Stimulated activated CD4-positive, alpha-beta T cell treated with anti-CD3 and anti-CD28 coated beads, Interleukin-12 subunit alpha, Interleukin-12 subunit beta, amount 100 ng/mL, for 4 hours (primary cell): ENCODE measurements at places on chromosomes 2 and 18.

DNA sequence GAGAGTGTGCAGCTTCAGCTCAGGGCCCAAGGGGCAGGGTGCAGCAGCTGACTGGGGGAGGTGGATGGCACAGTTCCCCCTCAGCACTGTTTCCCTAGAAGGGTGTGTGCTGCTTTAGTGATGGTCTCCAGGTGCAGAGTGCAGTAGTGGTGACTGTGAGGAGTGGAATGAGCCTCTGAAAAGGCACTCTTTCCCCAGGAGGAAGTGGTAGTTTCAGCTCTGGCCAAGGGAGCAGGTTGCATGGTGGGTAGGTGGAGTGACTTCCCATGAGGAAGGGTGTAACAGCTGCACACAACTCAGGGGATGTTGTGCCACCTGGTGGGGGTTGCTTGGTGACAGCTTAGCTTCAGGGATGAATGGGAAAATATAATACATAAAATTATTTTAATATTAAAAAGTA, 251.5 kb upstream of the NXPH2 start:
- DNase-seq, result no peak

GRCh38 chr2:202034249-202035088, 814 bp downstream of the FZD7 start:
- DNase-seq, result peak; percentile 24

DNA sequence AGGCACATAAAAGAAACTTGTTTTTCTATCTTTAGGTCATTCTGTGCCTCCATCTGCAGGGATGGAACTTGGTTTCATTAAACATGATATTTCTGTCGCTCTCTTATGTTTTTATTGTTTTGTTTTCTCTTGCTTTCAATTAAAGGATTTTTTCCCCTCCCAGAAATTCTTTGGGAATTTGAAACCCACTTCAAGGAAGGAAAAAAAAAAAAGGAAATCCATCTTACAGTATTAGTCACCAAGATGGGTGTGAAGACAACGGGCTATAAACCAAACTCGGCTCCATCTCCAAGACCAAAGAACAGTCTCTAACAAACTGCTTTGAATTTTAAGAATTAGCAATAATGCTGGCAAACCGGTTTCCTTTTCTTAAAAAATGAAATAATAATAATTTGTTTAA, 244.1 kb downstream of the BCL11A start:
- no peak for DNase-seq

DNA sequence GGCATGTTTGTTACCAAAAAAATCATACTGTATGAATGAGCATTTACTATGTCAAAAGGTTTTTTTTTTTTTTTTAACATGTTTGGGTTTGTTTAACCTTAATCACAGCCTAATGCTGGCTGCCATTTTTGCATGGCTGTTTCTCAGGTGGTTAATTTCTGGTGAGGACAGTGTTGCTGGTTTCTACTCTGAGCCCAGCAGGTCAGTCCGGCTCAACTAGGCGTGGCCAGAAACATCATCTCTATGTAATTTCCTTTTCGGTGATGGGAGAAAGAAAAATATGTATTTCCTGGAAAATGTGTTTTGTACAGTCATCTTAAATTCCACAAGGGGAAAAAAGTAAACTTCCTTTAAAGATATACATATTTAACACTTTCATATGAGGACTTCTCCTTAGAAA, 24.9 kb upstream of the BZW1 start:
- no peak for DNase-seq

GRCh38 chr2:47422560-47422959, 19.6 kb downstream of the MSH2 start:
- no peak for DNase-seq

- DNase-seq, result no peak
Observed at GRCh38 chr2:148817210-148817708, 57.8 kb upstream of the KIF5C start.

GRCh38 chr2:186059096-186059495, 320.5 kb downstream of the FSIP2 start:
- no peak for DNase-seq

- no peak for DNase-seq
Observed at GRCh38 chr2:66525606-66526005, 90.7 kb downstream of the MEIS1 start.

DNA sequence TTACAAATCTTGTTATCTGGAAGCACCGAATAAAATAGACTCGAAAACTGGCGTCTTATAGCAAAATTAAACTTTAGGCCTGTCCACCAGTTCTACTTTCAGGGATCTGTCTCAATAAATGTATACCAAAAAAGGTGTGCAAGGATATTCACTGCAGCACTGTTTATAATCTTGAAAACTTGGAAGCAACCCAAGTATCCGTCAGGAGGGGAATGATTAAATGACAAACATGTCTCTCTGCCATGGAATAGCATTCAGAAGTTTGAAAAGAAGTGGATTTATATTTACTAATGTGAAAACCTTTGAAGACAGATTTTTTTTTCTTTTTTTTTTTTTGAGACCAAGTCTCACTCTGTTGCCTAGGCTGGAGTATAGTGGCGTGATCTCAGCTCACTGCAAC, 32.3 kb upstream of the SATB2 start:
- DNase-seq, result no peak

- DNase-seq, result no peak
Observed at GRCh38 chr18:23068570-23069310, 66.5 kb upstream of the CABLES1 start.

DNA sequence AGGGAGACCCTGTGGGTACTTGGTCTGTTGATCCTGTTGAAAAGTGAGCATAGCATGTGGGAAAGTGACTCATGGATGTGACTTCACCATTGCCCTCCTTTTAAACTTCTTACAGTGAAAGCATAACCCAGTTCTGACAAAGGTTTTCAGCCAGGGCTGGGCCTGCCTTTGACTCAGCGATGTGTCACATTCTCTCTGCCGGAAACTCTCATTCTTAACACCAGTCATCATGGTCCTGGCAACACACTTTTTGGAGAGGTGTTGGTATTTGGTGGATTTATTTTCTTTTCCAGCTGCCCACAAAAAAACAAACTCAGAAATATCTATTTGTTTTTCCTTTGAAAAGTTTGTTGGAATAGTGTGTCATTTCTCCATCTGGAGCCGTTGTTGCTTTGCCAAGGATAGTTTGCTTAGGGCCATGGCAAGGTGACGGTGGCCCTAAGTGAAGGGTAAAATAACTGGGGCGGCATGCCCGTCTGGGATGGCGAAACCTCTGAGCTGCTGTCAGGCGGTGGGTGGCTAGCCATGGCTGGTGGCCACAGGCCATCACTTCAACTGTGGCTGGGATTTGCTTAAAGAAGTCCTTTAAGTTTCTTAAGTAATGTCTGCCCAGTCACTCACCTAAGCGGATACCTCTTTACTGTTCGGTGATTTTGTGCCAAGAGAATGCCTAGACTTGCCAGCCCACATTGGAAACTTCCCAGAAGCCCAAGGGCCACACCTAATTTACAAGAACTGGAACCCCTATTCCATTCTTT, 123.3 kb downstream of the LTBP1 start:
- no peak for DNase-seq

DNA sequence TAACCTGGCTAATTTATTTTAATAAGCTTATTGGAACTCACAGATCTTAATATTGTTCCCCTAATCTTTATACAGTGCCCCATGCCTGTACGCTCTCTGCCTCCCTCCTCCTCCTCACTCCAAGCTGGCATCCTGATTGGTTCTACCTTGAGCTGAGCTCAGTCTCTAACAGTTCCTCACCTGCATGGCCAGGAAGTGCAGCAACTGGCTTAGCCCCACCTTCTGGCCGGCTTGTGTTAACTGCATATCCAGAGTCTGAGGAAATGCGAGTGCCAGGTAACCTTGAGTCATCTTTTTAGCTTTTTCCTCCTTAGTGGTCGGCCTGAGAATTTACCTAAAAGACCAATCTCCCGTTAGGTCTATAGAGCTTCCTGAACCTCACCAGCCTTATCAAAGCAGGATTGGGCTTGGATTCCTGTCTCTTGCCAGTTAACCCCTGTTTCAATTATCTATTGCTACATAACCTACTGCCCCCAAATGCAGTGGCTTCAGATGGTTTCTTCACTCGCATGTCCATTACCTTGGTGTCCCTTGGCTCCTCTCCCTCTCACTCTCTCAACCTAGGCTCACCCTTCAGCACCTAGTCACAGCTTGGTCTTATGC, 89.5 kb upstream of the STK39 start:
- DNase-seq, result peak; percentile 43

GRCh38 chr2:157938556-157938955, 62.4 kb upstream of the ACVR1 start:
- no peak for DNase-seq

DNA sequence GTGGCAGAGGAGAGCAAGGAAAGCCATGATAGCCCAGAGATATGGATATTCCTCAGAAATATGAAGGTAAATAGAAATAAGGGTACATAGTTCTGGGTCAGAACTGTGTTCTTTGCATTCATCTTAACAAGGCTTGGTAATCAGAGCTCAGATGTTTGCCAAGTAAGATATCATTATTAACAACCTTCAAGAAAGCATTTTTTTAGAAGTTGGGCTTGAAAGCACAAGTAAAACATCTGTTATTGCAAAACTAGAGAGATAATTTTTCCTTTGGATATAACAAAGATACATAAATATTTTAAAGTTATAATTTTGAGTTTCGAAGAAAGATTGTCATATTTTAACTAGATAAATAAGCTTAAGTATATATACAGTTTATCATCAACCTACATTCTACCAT, 171.4 kb downstream of the ZNF804A start:
- no peak for DNase-seq

DNA sequence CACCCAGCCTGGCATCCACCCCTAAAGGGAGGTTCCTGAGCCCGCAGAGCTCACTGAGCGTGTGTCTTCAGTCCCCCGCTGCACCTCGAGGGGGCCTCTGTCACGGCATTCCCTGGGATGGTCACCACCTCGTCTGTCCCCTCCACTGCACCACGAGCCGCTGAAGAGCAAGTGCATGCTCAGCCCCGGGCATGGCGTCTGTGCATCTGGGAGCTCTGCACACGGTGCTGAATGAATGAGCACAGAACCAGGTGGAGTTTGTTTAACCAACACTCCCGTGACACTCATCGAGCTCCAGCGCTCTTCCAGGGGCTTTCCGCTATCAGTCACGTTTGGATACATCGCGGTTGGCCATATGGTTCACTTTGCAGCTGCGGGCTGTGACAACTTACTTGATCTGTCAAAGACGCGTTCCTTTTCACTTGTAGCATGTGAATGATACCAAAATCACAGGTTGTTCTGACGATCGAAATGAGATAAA, 9.2 kb downstream of the ALLC start:
- DNase-seq, result no peak

GRCh38 chr2:67865917-67866316, 196.9 kb downstream of the C1D start:
- no peak for DNase-seq

- DNase-seq, result no peak
Observed at GRCh38 chr2:106158871-106159270, 35.2 kb downstream of the UXS1 start.

DNA sequence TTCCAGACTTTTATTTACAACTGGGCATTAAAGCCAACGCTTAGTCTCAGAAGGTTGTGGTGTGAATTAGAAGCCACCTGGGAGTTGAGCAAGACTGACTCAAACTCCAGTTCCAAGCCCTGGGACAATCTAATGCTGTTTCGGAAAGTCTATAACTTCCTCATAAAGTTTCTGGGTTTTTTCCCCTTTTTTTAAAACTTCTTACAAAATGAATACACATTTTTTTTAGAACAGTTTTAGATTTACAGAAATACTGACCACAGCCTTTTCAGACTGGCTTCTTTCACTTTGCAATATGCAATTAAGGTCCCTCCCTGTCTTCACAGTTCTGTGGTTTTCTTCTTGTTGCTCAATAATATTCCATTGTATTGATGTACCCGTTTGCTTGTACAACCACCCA, 115.9 kb upstream of the TWIST2 start:
- DNase-seq, result no peak

- no peak for DNase-seq
Observed at GRCh38 chr2:150387586-150388288, 99.7 kb downstream of the RND3 start.
